Mesothelial cell of epicardium (in vitro differentiated cells): ENCODE measurements at places on chromosomes 1 and 21. TPM values are rescaled to one million over a fixed set of nuclear protein-coding genes. Genes with fewer than 3 reads are reported as not detected.

The KRTAP21-2 gene
- total RNA-seq, result not detected in 3 replicates

The TNNI3K gene
- 0.51 to 1.5 TPM (median 0.93 TPM) in 3 replicates for total RNA-seq

The DUSP10 gene
- total RNA-seq, result 3.5 to 4.0 TPM (median 3.7 TPM) in 3 replicates

The TACSTD2 gene
- total RNA-seq, result 22.7 to 25.3 TPM (median 25.0 TPM) in 3 replicates

The S100A3 gene
- not detected in 3 replicates for total RNA-seq

- no peak for DNase-seq
Measured at GRCh38 chr1:185939142-185939541, 205.0 kb downstream of the HMCN1 start.

DNA sequence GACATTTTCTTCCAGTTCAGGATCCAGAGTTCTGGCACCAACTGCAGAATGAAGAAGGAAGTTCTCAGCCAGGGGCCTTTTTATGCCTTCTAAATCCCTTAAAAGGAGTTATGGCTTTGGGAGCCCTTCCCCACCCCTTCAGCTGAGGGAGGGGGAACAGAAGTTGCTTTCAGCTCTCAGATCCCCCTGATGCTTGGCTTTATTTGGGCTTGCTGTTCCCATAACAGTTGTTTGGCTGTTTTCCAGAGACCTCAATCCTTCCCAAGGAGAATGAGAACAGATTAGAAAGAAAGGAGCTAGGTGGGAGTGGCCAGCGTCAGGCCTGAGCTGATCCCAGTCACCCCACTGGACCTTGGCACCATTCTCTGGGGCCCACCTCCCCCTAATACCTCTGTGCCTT lies at the start of gene RPE65:
TSS of gene RPE65 (minus strand) at position 54 of the 400 bp plus-strand sequence. CDS start at position 5, 49 bp downstream.
- DNase-seq, result no peak

DNA sequence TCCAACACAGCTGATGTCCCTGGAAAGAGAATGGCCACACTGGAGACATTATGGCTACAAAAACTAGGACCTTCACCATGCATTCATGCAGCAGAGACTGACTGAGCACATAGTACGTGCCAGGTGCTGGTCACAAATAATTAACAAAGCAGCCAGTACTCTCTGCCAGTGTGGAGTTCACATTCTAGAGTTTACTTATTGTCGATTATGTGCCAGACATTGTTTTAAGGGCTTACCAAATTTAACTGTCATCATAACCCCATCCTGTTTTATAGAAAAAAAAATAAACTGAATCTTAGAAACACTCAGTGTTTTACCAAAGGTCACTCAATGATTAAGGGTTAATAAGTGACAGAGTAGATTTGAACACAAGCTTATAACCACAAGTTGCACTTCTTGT lies 143.3 kb downstream of the RRAGC start:
- DNase-seq, result no peak

DNA sequence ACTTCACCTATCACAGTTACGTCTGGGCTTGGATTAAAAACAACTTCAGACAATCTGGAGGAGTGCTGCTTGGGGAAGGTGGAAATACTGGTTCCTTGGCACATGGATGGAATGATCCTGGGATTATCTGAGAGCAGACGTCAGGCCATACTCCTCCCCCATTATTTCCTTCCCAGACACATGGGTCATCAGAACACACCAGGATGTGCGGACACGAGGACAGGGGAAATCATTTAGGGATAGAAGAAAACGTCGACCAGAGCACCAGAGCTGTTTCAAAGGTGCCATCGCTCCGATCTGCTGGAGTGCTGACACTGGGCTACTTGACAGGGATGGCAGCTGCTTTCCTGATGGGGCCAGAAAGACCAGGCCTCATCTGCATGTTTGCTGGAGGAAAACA lies 31.8 kb upstream of the ANGPTL7 start:
- no peak for DNase-seq

DNA sequence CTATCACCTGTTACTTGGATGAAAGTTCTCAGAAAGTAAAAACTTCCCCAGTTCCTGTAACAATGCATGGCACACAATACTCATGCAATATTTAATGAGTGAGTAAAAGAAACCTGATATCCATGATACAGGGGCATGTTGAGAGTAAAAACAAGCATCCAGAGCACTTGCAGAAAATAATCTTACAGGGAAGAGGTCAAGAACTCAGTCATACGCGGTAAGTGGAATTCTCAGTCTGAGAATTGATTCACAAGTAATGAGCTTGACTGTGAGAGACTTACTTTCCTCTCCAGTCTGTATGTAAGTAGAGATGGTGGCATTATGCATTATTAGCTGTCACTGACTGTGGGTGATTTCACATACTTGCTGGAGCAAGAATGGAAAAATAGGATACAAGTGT lies 976.9 kb downstream of the BRINP3 start:
- DNase-seq, result no peak

DNA sequence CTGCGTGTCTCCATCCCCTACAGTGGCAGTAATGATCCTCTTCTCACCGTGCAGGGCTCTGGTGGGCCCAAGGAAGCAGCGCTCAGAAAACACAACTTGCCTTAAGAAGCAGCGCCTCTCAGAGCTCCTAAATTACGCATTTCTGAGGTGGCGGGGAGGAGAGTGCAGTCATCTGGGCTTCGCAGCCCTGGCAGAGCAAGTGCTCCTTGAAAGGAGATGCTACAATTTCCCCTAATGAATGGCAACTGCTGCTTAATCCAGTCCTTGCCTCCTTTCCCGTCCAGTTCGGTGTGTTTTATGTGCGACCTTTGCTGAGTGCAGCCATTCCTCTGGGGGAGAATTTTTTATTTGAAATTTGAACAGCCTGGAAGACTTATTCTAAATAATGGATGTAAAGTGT lies 287.3 kb downstream of the PTPRU start:
- DNase-seq, result peak; percentile 30

- no peak for DNase-seq
Measured at GRCh38 chr1:235736263-235736662, 86.7 kb upstream of the GNG4 start.

- no peak for DNase-seq
Measured at GRCh38 chr1:114032271-114033215, 53.3 kb downstream of the OLFML3 start.

DNA sequence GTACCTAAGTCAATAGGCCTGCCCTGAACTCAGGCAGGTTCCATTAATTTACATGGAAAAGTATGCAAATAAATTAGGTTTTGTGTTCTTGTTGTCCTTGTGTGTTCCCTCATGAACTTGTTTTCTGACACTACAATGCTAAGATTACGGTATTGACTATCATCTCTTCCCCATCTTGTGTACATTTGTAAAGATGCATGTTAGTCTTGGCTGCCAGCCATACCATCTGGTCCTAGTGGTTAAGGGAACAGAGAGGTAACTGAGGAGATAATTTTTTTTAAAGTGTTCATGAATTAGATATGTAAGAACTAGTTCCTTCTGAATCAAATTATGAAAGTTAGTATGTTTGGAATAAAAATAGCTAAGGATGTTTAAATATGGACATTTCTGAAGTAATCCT lies 167.6 kb upstream of the ADAMTS5 start:
- no peak for DNase-seq

DNA sequence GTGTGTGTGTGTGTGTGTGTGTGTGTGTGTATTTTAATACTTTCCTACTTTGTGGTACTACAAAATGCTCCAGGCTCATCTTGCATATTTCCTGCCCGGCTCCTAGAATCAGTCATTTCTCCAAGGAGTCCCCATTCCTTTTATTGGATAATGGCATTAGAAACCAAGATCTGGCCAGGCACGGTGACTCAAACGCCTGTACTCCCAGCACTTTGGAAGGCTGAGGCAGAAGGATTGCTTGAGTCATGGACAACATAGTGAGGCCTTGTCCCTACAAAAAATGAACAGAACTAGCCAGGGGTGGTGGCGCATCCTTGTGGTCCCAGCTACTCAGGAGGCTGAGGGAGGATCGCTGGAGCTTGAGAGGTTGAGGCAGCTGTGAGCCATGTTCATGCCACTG lies 20.3 kb downstream of the EPB41 start:
- DNase-seq, result no peak

DNA sequence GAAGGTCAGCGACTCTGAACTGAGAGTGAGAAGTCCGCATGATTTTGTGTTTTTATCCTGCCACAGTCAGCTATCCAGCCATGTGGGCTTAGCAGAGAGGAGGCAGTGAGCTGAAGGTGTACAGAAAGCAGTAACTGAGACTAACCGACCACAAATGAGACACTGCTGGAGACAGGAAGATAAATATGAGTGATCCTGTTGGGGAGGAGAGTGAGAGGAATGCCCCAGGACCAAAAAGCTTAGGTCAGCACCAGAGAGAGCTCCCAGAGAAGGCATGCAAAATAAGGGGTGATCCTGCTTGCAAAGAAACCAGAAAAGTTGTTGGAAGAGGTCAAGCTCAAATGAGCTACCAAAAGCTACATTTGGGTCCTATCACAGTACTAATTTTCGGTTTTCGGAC lies 63.7 kb downstream of the HLCS start:
- DNase-seq, result no peak

DNA sequence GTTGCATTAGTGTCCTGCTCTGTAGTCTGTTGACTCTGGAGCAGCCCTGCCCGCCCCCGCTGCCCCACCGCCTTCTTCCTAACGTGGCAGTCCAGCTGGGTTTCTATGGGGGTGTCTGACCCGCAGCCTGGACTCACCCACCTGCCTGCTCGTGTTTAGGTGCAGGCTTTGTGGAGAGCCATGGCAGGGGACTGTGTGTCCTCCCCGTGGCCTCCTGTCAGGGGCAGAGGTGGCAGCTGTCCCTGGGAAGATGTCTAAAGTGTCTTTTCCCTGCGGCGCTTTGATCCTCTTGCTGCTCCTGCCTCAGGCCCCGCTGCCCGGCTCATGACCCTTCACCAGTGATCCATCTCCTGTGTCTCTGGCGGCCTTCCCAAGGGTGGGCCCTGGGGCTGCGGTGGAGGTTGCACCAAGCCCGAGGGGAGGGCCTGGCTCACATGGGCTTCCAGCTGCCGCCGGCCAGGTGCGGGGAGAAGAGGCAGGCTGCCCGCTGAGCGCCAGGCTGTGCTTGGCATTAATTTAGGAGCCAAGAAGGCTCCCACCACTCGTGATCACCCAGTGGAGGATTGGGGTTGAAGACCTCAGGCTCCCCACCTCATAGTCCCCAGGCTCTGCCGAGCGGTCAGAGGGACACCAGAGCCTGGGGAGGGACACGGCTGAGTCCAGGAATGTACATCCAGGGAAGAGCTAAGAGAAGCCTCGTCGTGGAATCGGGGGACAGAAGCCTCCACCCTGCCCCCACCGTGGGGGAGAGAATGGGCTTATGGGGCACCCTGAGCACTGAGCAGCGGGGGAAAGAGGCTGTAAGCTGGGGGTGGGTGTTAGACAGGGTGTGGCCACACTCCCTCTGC lies 44.1 kb downstream of the COL18A1 start:
- no peak for DNase-seq

DNA sequence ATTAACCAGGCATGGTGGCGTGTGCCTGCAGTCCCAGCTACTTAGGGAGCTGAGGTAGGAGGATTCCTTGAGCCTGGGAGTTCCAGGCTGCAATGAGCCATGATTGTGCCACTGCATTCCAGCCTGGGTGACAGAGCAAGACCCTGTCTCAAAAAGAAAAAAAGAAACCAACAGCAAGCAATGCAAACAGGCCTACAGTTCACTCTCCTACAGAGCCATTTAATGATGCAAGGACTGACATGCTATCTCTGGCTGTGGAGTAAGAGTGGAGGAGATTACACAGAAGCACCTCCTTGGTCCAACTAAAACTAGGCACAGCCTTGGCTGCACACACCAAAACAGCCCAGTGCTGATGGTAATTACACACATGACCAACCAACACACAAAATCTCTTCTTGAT lies 127.5 kb upstream of the SOD1 start:
- DNase-seq, result no peak

- peak; percentile 85 for DNase-seq
Measured at GRCh38 chr1:160070243-160071163, 543 bp upstream of the KCNJ10 start.

- DNase-seq, result no peak
Measured at GRCh38 chr21:35179990-35180540, 131.0 kb upstream of the RUNX1 start.

DNA sequence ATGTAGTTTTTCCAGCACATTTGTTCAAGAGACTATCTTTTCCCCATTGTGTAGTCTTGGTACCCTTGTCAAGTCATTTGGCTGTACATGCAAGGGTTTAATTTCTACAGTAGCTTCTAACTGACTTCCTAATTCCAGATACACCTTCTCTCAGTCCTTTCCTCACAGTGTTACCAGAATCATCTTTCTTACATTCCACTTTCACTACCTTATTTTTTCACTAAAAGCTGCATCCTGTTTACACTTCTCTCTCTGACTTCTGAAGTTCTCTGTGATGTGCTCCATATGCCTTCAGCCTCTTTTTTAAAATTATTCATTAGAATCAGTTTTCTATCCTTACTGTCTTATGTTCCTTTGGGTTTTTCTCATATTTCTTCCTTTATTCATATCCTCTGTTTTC lies 57.1 kb upstream of the RWDD3 start:
- no peak for DNase-seq

- DNase-seq, result no peak
Measured at GRCh38 chr21:28746166-28746565, 246.5 kb downstream of the LTN1 start.

DNA sequence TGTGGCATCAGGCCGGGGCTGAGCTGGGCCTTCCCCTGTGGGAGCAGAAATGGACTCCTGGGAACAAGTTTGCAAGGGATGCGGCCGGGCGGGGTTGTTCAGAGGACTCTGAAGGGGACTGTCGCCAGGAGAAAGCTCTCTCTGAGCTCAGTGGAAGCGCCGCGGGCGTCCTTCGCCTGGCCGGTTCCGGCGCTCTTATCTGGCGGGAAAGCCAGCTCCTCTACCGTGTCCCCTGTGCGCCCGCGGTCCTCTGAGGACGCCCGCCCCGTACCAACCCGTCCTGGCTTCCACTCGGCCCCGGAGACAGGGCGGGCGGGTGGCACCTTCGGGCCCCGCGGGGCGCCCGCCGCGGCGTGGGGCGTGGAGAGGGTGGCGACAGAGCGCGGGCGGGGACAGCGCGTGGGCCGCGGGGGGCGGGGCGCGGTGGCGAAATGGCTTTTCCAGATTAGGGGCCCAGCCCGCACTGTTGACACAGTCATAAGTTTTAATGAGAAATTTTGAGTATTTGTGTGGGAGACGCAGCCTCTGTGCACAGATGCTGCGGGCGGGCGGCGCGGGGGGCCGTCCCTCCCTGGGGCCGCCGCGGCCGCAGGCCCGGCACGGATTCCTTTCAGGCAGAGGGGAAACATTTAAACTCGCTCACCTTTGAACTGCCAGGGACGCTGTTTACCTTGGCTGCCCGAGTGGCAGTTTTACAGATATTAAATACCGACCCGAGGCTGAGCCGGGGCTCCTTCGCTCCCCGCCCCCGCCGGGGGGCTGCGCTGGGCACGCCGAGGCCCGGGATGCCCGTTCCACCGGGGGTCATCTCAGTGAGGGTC lies 70.2 kb downstream of the FOXD2 start:
- peak; percentile 27 for DNase-seq

DNA sequence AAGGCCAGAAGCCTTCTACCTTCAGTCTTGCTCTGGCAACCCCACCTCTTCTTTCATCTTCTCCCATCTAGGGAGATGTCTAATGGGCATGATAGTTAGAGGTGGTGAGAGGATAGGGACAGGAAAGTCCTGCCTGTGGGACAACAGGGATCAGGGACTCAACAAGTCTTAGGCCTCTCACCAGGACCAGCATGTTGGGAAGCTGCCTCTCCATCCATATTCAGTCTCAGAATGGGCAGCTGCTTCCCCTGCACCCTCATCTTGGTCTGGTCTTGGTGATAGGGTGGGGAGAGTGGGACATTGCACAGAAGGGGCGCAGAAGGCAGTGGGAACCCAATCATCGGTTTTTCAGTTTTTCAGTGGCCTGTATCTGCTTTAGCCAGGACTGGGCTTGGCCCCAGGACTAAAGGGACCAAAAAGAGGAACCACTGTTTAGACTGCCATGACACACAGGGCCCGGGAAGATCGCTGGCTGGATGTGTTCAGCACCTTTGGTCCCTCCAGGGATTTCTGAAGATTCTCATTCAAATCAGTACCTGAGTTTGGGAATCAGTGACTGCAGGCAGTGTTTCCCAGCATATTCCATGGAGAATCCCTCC lies 12.7 kb downstream of the RHEX start:
- DNase-seq, result no peak
